Tongue (tissue), 3 donors: ENCODE measurements at places on chromosomes 5 and 9. TPM values are rescaled to one million over a fixed set of nuclear protein-coding genes. Genes with fewer than 3 reads are reported as not detected.

- no peak for DNase-seq
These were observed 114.4 kb downstream of the TENT4A start for GRCh38 chr5:6827526-6828219.

GRCh38 chr5:154271466-154271865, 80.9 kb downstream of the GALNT10 start:
- DNase-seq = no peak

Gene PSMD5
- total RNA-seq = 24.1 TPM

DNA sequence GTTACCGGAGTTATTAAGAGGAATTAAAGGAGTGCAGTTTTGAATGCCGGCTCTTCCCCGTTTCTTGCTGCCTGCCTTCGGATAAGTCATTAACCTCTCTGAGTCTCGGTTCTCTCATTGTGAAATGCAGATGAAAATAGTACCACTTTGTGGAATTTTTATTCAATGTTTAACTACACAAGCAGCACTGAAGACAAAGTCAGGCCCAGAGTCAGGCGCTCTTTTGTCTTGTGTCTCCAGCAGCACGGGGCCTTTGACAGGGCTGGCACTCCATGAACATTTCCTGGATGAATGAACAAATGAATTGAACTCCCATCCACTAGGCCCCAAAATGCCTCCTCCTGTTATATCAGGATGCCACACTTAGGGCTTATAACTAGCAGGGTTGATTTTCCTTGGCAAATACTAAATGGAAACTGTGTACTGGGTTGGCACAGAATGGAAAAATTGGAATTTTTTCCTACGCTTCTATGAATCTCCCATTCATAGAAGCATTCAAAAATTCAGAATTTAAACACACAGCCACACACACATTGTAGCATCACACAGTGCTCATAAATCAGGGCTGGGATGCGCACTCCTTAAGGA, 332.8 kb downstream of the MLLT3 start:
- DNase-seq = peak; percentile 55

- peak; percentile 97 for DNase-seq
These were observed at the start of gene SNX18 for GRCh38 chr5:54517512-54518145. SNX18 (plus strand) TSS chr5:54517759; CDS start chr5:54517953, 194 bp downstream.

DNA sequence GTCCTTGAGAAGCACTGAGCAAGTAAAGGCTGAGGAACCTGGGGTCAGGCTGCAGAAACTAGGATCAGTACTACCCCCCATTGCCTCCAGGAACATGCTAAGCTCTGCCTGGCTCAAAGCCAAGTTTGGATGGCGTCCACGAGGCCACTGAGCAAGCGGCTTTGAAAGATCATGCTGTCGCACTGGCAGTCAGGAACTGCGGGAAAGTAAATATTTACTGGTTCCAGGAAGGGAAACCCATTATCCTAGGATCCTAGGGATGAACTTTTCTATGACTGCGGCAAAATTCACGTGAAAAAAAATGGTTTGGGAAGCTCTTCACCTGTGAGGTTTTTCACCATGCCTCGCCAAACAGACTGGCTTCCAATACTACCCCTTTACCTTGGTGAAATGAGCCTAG, 75.3 kb upstream of the PJA2 start:
- peak; percentile 85 for DNase-seq

DNA sequence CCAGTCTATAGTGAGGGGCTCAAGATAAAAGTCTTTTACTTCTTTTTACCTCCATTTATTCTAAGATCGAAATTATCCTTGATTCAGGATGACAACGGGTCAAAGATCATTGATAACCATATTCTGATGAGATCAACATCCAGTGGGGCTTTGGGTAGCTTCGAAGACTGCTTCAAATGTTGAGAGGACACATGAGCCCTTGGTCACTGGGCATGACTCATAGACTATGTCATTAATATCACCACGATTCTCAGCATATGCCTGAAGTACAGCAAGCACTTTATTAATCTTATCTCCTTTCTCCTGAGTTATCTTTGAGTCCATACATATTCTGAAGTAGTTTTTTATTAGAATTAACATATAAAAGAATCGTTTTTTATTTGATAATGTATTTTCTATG, 117.1 kb upstream of the DAB2 start:
- no peak for DNase-seq

DNA sequence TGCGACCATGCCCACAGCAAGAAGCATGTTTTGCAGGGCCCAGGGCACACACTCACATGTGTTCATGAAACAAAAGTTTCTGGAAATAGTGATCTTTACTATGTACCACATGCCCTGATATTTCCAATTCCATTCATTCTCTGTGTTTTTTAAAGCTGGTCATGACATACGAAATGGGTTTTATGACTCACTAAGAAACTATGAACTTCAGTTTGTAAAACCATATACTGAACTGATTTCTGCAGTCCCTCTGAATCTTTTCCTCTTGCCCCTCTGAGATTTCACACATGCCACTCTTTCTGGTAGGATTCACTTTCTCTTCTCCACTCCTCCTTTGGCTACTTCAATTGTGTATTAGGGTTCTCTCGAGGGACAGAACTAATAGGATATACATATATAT, 416.1 kb upstream of the TRPC7 start:
- DNase-seq = no peak

GRCh38 chr9:86660146-86660943, 287.0 kb downstream of the GAS1 start:
- DNase-seq = peak; percentile 61

- DNase-seq = no peak
These were observed 36.0 kb upstream of the NOTCH1 start for GRCh38 chr9:136581614-136582447.

- DNase-seq = no peak
These were observed 73.1 kb downstream of the PBX3 start for GRCh38 chr9:125820100-125820804.

GRCh38 chr5:133663397-133664054, 51.2 kb upstream of the FSTL4 start:
- no peak for DNase-seq

- DNase-seq = no peak
These were observed 199.8 kb downstream of the GDNF start for GRCh38 chr5:37640088-37640487.

Gene SAPCD2
- 5.6 TPM for total RNA-seq

Gene EGFL7
- 57.1 TPM for total RNA-seq

DNA sequence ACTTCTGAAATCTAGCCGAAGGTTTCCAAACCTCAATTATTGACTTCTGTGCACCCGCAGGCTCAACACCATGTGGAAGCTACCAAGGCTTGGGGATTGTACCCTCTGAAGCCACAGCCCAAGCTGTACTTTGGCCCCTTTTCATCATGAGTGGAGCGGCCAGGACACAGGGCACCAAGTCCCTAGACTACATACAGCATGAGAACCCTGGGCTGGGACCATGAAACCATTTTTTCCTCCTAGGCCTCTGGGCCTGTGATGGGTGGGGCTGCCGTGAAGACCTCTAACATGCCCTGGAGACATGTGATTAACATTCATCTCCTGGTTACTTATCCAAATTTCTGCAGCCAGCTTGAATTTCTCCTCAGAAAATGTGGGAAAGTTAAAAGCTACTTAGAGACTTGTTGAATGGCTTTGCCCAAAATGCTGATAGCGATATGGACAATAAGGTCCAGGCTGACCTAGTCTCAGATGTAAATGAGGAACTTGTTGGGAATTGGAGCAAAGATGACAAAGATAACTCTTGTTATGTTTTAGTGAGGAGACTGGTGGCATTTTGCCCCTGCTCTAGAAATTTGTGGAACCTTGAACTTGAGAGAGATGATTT, 34.1 kb upstream of the CPLANE1 start:
- DNase-seq = no peak

DNA sequence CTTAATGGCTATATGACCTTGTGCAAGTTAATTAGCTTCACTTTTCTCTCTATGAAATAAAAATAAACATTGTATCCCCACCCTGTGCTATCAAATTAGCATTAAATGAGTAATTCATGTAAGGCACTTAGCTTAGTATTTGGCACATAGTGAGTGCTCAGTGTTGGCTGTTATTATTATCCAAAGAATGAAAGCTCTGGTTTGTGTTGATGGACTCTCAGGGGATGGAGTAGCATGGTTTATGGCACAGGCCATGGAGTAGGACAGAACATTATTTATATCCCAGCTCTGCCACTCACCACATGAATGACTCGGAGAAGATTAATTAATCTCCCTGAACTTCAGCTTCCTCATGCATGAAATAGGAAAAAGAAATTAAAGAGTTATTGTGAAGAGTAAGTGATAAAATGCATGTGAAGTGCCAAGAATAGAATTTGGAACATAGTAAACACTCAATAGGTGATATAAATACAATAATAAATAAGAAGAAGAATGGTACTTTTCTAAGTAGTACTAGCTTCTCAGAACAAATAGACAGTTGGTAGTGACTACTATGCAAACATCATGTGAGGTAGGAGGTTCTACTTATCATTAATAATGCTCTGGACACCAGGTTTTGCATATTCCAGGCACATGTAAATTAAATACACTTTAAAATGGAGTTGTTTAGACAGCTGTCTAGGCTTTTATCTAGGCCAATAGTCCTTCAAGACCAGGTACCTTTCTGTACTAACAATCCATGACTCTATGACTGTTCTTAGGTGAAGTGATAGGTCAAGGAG, 146.4 kb downstream of the GRIA1 start:
- DNase-seq = no peak

Gene FOXI1
- not detected for total RNA-seq

DNA sequence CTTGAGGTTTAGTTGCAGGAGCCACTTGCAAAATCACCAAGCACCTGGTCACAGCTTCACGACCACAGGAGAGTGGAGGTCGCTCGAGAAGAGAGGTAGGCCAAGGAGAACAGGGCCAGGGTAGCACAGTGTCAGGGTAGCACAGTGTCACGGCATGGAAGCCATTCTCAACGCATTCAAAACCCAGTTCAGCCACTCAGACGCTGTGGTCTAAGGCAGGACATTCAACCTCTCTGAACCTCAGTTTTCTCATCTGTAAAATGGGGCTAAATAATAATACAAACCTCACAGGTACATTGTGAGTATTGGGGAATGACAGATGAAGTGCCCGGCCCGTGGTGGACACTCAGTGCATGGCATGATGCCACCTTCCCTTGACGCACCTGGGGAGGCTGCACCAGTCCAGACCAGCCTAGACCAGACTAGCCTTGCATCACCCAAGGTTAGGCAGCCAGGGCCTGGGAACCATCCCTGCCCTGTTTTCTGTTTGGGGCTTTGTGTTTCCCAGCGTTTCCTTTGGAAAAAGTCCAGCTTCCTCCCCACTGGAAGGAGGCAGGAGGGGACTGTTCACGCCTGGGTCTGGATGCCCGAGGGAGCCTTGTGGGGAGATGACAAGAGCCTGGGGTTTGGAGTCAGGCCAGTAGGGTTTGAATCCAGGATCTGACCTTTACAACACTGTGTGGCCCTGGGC, 7.8 kb upstream of the LMX1B start:
- DNase-seq = no peak

GRCh38 chr9:20407013-20407412, 215.3 kb downstream of the MLLT3 start:
- DNase-seq = no peak

GRCh38 chr5:154570572-154571324, 92.7 kb upstream of the HAND1 start:
- DNase-seq = no peak

Gene SGCD
- total RNA-seq = 169 TPM

Gene ASPN
- total RNA-seq = 419 TPM

- DNase-seq = no peak
These were observed 168.5 kb downstream of the HMHB1 start for GRCh38 chr5:143980506-143980905.

GRCh38 chr9:80644044-80644443, 1045.3 kb downstream of the TLE1 start:
- DNase-seq = no peak

- no peak for DNase-seq
These were observed 571.2 kb upstream of the WWC1 start for GRCh38 chr5:167720259-167720658.
